H7 (cell line): ENCODE measurements at places on chromosomes 13 and 19. TPM values are rescaled to one million over a fixed set of nuclear protein-coding genes. Genes with fewer than 3 reads are reported as not detected.

DNA sequence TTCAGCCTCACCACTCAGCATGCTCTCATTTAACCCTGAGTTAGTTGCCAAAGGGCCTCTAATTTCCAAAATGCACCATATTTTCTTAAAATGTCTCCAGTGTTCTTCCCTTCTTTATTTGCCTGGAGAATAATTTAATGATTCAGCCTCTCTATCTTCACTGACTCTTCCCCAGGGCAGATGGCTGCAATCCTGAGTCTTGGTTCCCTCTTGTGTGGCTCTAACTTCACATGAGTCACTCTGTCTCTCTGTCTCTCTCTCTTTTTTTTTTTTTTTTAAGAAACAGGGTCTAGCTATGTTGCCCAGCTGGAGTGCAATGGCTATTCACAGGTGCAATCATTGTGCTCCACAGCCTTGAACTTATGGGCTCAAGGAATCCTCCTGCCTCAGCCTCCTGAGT, 251.4 kb downstream of the VWA8 start:
- no peak for DNase-seq

- no peak for DNase-seq
Observed at GRCh38 chr13:63855457-63856118, 2439.9 kb upstream of the PCDH20 start.

Gene F10
- 1.3 and 2.1 TPM in 2 replicates for total RNA-seq

Gene MYBPC2
- total RNA-seq = 0.24 and 0.55 TPM in 2 replicates
